ENCODE measurements at places on chromosomes 2 and 18.
A peak's percentile ranks its signal among the peaks of the same experiment; 100 is the strongest.

GRCh38 chr2:109164739-109165221 lies 35.8 kb downstream of the SH3RF3 start:
- DNase-seq = no peak

- no peak for DNase-seq
Measured at GRCh38 chr2:10369269-10370255, 66.9 kb downstream of the HPCAL1 start.

DNA sequence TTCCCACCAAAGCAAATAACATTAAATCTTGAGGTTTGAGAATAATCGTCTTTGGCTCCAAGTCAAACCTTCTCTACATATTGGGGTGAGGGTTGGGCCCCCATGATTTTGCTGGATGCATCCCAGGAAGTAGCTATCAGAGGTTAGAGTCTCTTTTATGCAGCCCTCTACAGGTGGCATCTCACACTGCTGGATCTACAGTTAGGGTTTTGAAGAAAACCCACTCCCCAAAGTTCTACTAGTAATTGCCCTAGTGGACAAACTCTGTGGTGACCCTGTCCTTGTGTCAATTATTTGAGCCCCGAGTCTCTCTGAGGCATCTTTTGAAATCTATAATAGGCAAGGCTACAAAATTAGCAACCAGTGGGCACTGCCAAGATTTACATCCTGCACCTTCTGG lies 15.0 kb upstream of the REG1A start:
- DNase-seq = no peak

GRCh38 chr18:24840640-24841039 lies 380.2 kb downstream of the HRH4 start:
- DNase-seq = no peak

DNA sequence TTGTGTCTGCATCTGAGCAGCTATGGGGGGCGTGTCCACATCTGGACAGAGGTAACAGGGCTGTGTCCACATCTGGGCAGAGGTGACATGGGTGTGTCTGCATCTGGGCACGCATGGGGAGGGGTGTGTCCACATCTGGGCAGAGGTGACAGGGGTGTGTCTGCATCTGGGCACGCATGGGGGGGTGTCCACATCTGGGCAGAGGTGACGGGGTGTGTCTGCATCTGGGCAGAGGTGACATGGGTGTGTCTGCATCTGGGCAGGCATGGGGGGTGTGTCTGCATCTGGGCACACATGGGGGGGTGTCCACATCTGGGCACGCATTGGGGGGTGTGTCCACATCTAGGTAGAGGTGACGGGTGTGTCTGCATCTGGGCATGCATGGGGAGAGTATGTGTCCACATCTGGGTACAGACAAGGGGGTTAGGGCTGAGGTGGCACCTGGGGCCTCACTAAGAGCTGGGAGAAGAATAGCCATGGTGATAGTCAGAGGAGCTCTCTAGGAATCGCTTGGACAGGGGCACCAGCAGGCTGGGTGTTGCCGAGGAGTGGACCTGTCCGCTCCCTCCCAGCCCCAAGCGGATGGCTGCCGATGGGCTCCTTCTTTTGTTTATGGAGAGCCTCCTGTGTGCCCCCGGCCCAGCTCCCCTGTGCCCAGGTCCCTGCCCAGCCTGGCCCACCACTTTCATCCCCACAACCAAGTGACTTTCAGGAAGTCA lies 177.8 kb downstream of the EIPR1 start:
- DNase-seq = no peak

- no peak for DNase-seq
Measured at GRCh38 chr2:68203587-68203986, 45.9 kb downstream of the PNO1 start.

DNA sequence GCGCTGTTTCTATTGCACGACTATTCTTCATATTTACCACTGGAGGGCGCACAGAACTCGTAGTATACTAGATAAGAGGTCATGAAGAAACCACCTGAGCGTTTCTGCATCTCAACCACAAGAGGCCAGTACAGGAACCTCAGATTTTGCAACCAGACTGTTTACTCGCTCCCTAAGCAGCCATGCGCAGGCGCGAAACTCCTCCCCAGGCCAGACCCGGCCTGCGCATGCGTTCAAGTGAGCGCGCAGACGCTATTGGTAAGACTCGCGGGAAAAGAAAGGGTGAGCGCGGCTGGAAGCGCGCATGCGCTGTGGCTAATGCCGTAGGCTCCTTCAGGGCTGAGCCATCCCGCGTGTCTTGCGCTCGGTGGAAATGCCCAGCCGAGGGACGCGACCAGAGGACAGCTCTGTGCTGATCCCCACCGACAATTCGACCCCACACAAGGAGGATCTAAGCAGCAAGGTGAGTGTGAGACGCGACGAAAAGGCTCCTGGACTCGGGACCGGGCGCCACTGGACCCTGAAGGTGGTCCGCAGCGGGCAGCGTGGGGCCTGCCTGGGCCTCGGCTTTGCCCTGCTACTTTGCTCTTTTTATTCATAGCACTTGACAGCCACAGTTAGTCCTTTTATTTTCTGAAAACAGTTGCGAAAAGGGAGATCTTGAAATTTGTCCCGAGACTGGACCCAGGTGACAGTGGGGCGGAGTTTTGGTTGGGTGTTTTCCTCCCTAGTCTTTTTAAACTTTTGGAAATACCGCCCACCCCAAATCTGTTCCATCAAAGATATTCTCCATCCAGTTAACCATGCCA lies at the start of gene ASNSD1:
Gene ASNSD1 (plus strand): TSS at position 312 of the 809 bp plus-strand sequence. CDS start 4,674 bp downstream, outside the sequence.
- DNase-seq = peak; percentile 97

GRCh38 chr18:46528037-46528436 lies 129.0 kb downstream of the LOXHD1 start:
- no peak for DNase-seq

GRCh38 chr18:766550-766860 lies 45.5 kb downstream of the YES1 start:
- no peak for DNase-seq

DNA sequence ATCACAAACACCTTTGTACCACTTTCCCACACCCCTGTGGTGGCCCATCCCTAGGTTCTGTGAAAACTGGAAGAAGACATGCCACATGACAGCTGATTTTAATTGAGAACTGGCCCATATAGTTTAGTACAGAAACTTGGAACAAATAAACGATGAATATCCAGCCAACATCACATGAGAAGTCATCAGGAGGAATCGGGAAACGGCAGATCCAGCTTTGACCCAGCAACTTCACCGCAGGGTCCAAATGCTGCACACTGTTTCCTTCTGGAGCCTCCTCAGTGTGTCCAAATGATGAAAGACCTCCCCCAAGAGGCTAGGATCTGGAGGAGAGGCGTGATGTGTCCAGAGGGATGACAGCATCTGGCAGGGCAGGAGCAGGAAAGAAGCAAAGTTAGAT lies 75.5 kb downstream of the COPS8 start:
- no peak for DNase-seq

DNA sequence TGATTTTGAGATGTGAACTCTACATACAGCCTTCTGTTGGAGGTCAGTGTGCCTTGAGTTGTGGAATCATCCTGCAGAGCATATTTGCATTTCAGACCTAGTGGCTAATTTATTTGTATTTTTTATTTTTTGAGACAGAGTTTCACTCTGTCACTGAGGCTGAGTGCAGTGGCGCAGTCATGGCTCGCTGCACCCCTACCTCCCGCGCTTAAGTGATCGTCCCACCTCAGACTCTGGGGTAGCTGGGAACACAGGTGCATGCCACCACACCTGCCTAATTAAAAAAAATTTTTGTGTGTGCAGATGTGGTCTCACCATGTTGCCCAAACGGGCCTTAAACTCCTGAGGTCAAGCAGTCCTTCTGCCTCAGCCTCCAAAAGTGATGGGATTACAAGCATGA lies 104.4 kb downstream of the ASXL3 start:
- no peak for DNase-seq

GRCh38 chr18:57004366-57005121 lies 142.3 kb upstream of the BOD1L2 start:
- no peak for DNase-seq

DNA sequence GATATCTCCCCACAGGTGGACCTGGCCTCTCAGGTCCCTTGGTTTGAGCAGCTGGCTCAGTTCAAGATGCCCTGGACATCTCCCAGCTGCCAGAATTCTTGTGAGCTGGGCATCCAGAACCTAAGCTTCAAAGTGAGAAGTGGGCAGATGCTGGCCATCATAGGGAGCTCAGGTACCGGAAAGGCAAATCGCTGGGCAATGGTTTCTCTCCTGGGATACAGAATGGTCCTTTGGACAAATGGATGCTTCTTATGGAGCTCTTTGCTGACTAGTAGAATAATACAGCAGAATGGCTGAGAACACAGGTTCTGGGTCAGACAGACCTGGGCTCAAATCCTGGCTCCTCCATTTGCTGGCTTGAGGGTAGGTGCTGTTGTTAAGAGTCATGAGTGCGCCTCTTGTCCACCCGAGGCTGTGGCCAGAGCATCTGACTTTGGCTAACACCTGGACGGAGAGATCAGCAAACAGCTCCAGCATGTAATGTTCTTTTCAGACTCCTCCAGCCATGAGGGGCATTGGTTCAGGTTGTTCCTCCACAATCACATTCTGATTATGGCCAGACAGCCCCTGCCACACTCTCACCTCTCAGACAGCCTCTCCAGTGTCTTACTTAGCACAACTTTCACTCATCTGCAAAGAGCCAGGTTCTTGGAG lies 7.5 kb downstream of the ABCG8 start:
- DNase-seq = no peak

DNA sequence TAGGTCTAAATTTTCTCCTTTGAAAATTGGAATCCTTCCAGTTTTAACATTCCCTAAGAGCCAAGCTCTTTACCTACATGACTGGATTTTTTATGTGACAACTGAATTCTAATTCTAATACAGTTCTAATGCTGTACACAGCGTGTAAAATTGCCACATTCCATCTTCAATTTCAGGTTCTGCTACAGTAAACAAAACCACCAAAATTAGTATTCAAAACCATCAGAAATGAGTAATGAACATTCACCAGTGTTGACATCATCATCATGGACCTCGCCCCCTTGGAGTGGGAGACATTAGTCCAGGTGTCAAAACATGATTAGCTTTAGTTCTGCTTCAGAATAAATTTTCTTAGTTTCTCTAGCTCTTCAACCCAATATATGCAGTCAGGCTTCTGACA lies 133.6 kb downstream of the MBD2 start:
- no peak for DNase-seq

DNA sequence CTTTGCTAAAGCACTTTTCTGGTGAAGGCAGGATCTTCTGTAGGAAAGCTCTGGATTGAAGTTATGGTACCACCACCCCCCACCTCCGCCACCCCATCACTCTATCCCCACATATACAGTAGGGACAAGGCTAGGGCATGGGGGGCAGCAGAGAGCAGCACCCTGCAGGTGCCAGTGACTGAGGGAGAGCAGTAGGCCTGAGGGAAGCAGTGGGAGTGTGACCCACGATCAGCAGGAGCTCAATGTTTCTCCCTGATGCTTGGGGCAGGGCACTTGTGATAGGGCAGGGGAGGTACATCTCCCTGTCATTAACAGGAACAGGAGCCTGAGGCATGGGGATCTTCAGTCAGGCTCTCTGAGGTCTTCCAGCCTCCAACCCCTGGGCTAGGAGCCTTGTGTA lies 121.6 kb downstream of the ZFP36L2 start:
- no peak for DNase-seq

GRCh38 chr2:210562091-210562490 lies 5.7 kb downstream of the CPS1 start:
- DNase-seq = no peak

GRCh38 chr2:113705982-113706523 lies 50.4 kb downstream of the SLC35F5 start:
- no peak for DNase-seq

DNA sequence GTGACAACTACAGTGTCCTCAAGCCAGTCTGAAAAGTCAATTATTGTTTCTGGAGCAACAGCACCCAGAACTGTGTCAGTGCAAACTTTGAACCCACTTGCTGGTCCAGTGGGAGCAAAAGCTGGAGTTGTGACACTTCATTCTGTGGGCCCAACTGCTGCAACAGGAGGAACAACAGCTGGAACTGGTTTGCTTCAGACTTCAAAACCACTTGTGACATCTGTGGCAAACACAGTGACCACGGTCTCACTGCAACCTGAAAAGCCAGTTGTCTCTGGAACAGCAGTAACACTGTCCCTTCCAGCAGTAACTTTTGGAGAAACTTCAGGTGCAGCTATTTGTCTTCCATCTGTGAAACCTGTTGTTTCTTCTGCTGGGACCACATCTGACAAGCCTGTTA lies 59.8 kb downstream of the TAF4B start:
- no peak for DNase-seq

DNA sequence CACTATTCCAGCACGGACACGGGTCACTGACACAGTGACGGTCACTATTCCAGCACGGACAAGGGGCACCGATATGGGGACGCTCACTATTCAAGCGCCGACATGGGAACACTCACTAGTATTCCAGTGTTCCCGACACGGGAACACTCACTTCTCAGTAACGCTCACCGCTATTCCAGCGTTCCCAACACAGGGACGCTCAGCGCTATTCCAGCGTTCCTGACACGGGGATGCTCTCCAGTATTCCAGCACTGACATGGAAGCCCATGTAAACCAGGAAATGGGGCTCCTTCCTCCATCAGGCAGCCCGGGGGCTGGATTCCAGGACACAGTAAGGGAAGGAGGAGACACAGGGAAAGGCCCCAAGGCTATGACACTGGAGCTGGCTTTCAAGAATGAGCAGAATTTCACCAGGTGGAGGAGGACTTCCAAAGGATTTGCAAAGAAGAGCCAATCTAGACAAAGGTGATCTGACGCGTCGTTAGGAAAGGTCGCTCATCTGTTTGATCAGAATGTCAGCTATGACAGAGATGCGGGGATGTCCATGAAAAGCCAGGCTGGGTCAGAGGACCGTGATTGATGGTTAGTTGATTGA lies 196.1 kb downstream of the EIPR1 start:
- no peak for DNase-seq

- DNase-seq = no peak
Measured at GRCh38 chr18:35241448-35241804, 592 bp downstream of the ZNF397 start.

DNA sequence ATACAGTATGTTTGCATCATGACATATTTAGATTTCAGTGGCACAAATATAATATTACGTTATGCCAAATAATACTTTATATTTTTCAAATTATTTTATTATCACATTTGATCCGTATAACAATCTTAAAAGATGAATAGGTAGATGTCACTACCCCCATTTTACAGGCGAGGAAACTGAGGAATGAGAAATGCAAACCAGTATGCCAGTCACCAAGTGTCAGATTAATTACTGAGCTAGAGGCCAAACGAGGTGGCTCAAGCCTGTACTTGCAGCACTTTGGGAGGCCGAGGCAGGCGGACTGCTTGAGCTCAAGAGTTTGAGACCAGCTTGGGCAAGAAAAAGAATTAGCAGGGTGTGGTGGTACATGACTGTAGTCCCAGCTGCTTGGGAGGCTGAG lies 17.4 kb upstream of the YES1 start:
- no peak for DNase-seq

GRCh38 chr2:145622285-145622684 lies 1102.4 kb upstream of the ZEB2 start:
- no peak for DNase-seq

- no peak for DNase-seq
Measured at GRCh38 chr2:209191139-209191538, 232.7 kb upstream of the MAP2 start.
